ENCODE measurements at places on chromosomes 4 and X. TPM values are rescaled to one million over a fixed set of nuclear protein-coding genes. Genes with fewer than 3 reads are reported as not detected.

FAM9C gene
- not detected for total RNA-seq

JCHAIN gene
- total RNA-seq, result 0.35 TPM

SPON2 gene
- total RNA-seq, result 577 TPM

MXRA5 gene
- total RNA-seq, result 0.94 TPM

CWH43 gene
- total RNA-seq, result not detected

TCP11X2 gene
- not detected for total RNA-seq

WNK3 gene
- 1.4 TPM for total RNA-seq

MUC7 gene
- total RNA-seq, result not detected

HTATSF1 gene
- total RNA-seq, result 32.9 TPM

SSX4 gene
- total RNA-seq, result not detected

MGARP gene
- 16.0 TPM for total RNA-seq

FGFR3 gene
- 1.2 TPM for total RNA-seq
